COR-L47 (cell line): ENCODE measurements at places on chromosomes 3 and 15.
A peak's percentile ranks its signal among the peaks of the same experiment; 100 is the strongest.

GRCh38 chr3:73389928-73390327, 234.8 kb downstream of the PDZRN3 start:
- no peak for DNase-seq

DNA sequence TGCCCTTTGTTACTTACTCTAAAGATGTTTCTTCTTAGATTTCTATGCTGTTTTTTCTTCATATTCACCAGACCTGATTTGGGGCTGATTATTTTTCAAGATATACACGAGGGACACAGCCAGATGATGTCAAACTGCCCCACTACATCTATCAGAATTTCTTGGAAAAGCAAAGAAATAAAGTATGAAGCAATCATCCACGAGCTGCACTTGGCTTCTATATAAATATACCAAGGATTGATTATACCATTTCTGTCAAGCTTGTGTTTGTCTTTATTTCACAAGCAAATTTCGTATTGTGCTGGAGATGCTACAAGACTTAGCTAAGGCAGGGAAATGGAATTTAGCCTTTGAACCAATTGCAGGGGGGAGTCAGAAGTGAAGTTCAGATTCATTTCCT, 715.1 kb upstream of the NR2F2 start:
- no peak for DNase-seq

DNA sequence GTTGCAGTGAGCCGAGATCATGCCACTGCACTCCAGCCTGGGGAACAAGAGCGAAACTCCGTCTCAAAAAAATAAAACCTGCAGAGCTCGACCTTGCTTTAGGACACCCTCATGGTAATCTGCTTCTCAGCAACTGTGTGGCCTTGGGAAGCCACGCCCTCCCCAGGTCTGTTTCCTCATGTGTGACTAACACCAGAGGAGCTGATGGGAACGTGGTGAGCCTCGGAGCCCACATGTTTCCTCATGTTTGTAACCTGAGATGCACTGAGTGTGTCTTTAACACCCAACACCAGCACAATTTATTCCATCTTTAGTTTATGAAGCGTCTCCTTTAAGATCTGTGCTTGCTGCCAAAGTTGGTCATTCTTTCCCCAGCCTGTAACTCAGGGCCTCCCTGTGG, 142.8 kb downstream of the OCA2 start:
- DNase-seq: no peak

GRCh38 chr3:158788446-158788845, 13.4 kb upstream of the MFSD1 start:
- no peak for DNase-seq

- DNase-seq: no peak
Measured at GRCh38 chr15:100434561-100434960, 92.8 kb upstream of the ADAMTS17 start.

DNA sequence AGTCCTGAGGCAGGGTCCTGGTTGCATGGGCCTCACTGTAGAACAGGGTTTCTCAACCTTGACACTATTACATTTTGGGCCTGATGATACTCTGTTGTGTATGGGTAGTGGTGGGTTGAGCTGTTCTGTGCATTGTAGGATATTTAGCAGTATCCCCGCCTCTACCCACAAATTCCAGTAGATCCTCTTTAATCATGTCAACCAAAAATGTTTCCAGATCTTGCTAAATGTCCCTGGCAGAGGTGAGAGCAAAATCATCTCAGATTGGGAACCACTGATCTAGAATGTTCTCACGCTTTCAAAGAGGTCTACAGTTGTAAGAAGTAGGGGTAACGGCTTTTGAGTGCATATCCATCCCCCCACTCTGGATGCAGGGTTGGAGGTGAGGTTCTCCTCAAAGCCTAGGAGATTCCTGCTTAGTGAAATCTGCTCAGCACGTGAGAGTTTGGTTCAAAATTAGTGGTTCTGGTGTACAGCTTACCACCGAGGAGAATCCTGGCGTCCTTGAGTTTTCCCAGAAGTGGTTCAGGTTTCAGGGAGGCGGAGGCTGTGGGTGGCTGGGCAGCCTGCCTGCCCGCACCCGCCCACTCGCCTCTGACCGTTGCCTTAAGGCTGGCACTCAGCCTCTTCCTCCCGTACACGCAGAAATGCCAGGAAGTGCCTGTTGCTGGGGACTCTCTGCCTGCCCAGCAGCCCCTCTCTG, 5.3 kb downstream of the ACVR2B start:
- peak; percentile 6 for DNase-seq
